ENCODE measurements at places on chromosomes 2 and 18.

DNA sequence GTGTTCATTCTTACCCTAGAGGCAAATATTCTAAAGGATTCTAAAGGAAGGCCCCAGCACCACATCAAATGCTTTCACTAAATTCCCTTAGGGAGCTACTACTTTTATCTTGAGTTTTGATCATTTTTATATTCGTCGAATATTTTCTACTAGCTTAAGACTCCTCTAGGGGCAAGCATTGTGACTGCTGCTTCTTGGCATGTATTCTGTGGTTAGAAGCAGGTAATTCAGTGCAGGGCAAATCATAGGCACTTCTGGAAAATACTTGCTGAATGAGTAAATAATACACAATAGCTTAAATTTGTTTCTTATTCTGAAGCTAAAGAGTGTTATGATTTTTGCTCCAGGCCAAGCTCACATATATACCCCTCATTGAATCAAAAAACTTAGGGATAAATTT is 136.4 kb downstream of the LRP2 start:
- DNase-seq = no peak

DNA sequence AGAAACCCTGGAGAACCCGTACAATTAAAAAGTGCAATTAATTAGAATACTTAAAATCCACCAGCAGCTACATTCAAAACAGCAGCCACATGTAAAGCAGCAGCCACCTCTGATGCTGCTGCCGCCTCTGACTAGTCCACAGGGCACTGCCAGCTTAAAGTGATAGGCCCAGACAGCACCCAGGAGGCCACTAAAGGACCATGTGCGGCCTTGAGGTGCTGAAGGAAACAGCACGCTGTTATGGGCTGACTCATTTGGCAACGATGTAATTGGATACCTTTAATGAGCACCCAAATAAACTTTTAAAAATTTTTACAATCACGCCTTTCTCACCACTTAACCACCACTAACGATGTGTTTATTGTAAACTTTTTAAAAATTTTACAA is 209.3 kb upstream of the NCKAP5 start:
- DNase-seq = no peak

DNA sequence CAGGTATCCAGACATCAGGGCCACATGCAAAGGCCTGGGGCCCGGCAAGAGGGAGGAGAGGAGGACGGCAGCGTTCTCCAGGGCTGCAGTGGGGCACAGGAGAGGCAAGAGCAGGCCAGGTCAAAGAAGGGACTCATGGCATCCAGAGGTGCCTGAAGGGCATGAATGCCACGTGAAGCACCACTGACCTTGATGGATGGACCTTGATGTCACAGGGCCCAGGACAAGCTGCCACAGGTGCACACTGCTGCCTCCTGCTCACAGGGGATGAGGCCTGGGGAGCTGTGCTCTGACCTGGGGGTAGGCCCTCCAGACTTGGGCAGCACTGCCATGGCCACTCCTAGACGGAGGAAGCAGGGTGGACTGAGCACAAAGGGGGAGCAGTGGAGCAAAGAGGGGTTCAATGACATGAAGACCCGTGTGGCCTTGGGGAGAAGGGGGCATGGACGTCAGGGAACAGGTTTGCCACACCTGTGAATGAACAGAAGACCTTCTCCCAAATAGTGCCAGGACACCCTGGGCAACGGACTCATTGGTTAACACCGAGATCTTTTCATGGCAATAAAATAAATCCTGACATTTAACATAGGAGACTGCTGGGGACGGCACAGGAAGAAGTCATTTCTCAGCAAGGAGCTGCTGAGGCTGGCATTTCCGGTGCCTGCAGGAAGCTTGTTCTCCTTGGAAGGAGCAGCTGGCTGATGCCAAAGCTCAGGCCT is 65.6 kb downstream of the EMX1 start:
- no peak for DNase-seq

DNA sequence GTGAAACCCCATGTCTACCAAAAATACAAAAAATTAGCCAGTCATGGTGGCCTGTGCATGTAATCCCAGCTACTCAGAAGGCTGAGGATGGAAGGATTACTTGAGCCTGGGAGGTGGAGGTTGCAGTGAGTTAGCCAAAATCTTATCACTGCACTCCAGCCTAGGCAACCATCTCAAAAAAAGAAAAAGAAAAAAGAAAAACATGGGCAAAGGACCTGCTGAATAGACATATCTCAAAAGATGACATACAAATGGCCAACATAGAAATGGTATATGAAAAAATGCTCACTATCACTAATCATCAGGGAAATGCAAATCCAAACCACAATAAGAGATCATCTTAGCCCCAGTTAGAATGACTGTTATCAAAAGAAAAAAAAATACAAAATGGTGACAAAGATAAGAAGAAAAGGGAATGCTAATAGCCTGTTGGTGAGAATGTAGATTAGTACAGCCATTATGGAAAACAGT is 1.4 kb upstream of the TGOLN2 start:
- no peak for DNase-seq

- DNase-seq = no peak
Measured at GRCh38 chr2:222535477-222535876, 111.1 kb downstream of the SGPP2 start.

DNA sequence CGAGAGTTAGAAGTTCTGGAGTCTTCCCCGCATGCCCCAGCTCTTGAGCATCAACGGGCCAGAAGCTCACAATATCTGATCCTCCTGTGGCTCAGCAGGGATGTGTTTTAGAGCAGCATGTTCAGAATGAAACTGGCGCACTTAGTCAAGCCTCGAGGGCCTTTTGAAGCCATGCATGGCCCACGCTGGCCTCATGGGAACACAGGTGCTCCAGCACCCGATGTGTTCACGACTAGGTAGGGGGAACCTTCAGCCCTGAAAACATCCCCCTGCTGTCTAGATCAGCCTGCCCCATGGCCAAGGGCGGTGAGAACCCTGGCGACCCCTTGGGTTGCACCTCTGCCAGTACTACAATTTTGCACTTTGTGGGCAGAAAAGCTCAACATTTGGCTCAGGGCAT is 32.8 kb downstream of the MSH6 start:
- DNase-seq = no peak
